Activated CD4-positive, alpha-beta T cell treated with anti-CD3 and anti-CD28 coated beads, Interleukin-2, amount 50 U/mL, for 24 hours (primary cell): ENCODE measurements at places on chromosomes 6 and 20.
A peak's percentile ranks its signal among the peaks of the same experiment; 100 is the strongest.

GRCh38 chr6:151390851-151391470 is 398 bp downstream of the ZBTB2 start:
- peak; percentile 68 for DNase-seq

DNA sequence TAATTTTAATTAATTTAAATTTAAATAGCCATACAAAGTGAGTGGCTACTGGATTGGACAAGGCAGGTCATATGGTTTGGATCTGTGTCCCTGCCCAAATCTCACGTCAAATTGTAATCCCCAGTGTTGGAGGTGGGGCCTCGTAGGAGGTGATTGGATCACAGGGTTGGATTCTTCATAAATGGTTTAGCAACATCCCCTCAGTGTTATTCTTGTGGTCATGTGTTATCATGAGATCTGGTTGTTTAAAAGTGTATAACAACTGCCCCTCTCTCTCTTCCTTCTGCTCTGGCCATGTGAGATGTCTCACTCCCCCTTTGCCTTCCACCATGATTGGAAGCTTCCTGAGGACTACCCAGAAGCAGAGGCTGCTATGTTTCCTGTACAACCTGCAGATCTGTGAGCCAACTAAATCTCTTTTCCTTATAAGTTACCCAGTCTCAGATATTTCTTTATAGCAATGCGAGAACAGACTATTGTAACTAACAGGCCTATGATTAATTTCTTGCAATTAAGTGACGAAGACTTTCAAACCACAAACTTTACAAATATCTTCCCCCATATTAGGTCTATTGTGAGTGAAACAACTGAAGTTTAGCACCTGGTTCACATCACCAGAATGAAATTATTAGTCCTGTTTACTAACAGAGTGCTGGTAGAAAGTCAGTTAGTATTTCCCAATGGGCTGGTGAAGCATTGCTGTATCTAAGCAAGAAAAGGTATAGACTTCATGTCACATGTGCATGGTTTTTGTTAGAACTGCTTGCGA is 60.0 kb upstream of the TNFAIP3 start:
- DNase-seq: no peak

DNA sequence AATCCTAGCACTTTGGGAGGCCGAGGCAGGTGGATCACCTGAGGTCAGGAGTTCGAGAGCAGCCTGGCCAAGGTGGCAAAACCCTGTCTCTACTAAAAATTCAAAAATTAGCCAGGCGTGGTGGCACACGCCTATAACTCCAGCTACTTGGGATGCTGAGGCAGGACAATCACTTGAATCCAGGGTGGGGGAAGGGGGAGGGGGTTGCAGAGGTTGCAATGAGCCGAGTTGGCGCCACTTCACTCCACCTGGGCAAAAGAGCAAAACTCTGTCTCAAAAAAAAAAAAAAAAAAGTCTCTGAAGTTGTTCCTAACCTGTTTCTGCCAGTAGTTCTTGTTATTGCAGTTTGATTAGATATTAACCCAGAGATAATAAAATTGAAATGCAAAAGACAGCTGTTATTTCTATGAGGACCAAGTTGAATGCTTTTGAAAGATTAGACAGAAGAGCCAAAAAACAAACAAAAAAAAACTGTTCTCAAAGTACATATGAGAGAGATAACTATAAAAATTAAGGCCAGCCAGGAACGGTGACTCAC is 22.6 kb downstream of the PIGU start:
- no peak for DNase-seq

DNA sequence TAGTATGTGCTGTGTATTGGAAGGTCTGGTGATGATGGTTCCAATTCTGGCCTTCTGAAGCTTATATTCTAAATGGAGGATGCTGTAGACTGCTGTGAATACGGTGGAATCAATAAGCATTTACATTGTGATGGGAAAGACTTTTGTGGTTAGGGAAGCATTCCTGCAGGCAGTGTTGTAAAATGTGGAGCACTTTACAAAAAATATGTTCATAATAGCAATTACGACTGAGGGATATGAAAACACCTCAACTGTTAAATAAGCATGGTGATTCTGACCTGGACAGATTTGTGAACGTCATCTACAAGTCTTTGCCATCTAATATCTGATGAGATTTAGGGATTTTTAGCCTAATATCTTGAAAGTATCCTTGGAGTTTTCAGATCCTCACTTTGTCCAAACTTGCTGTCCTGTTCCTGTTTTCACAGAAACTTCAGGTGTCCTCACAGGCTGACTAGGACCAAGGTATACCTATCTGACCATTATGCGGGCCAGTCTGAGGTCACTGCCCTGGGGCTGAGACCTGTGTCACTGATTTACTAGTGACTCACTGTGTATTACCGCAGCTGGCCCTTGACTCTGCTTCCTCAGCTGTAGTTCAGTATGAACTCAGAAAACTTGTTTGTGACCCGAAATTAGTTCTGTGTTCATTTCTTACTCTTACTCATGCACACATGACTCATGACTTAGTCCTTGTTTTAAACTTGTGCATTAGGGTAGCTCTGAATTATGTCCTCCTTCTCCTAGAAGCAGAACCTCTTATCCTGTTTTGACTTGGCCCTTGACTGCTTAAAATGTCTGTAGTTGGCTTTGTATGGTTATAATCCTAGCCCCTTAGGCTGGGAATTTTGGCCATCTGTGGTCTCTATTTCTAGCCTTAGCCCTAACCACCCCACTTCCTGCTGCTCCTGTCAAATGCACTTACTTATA is 343.0 kb downstream of the CDKAL1 start:
- no peak for DNase-seq

GRCh38 chr20:50153153-50153499 is 397 bp downstream of the PEDS1 start:
- DNase-seq: no peak

DNA sequence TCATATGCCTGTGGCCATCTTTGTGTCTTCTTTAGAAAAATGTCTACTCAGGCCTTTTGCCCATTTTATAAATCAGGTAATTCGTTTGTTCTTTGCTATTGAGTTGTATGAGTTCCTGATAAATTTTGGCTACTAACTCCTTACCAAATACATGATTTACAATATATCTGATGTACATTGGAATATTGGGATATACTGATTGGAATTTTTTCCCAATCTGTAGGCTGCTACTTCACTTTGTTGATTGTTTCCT is 39.2 kb downstream of the BACH2 start:
- no peak for DNase-seq

- DNase-seq: no peak
These were observed 175.8 kb upstream of the LRFN2 start for GRCh38 chr6:40762981-40763380.
